ENCODE measurements at places on chromosomes 4 and X. TPM values are rescaled to one million over a fixed set of nuclear protein-coding genes. Genes with fewer than 3 reads are reported as not detected.
A peak's percentile ranks its signal among the peaks of the same experiment; 100 is the strongest.

GRCh38 chrX:1946974-1947373 is 332.1 kb downstream of the ASMT start:
- H3K27me3 ChIP-seq, result no peaks in the 10 kb centered on the region
- no peak overlapping the region for H3K4me3 ChIP-seq
- no peaks in the 10 kb centered on the region for H3K36me3 ChIP-seq
- no peaks in the 10 kb centered on the region for H3K4me1 ChIP-seq
- no peak overlapping the region for H3K27ac ChIP-seq

- H3K27ac ChIP-seq, result peak overlapping the region; percentile 85
- no peaks in the 10 kb centered on the region for H3K36me3 ChIP-seq
- H3K4me3 ChIP-seq, result peak overlapping the region; percentile 27
- no peaks in the 10 kb centered on the region for H3K27me3 ChIP-seq
- peak; percentile 85 for DNase-seq
- peaks cover 9% of the 10 kb centered on the region for H3K4me1 ChIP-seq
These were observed 973 bp downstream of the ADAMTS3 start for GRCh38 chr4:72567821-72568675.

GRCh38 chr4:113024388-113024787 is 25.1 kb upstream of the ANK2 start:
- H3K4me1 ChIP-seq, result peaks cover 4% of the 10 kb centered on the region
- no peak overlapping the region for H3K4me3 ChIP-seq
- no peak overlapping the region for H3K27ac ChIP-seq
- no peaks in the 10 kb centered on the region for H3K27me3 ChIP-seq
- DNase-seq, result no peak

DNA sequence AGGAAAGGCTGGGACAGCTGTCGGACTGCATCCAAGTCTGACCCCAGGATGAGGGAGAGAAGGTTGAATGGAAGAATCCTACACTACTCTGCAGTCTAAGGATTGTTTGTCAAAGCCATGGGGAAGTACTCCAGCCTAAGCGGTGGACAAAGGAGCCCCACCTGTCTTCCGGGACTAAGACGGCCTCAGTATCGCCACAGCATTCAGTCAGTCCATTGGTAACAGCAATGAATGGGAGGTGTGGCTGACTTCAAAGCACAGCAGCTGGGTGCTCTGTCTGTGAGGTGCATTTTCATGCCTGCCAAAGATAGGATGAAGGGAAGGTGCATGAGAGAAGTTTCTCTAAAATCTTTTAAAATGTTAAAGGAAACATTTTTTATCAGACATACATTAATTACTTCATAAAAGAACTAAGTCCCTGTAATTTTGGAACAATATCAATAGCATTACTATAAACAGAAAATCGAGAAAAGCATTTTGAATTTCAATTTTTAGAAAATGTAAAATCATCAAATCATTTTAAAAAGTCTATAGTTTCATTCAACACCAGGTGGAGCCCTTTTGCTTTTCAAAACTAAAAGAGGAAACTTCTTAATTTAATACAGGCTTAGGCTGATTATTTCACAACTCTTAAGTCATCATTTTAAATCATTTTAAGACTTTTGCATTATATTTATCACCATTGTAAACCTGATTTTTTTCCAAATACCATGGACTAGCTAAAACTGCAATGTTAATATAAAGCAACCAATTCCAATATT is 27.6 kb upstream of the INTU start:
- no peak overlapping the region for H3K27ac ChIP-seq
- H3K27me3 ChIP-seq, result no peaks in the 10 kb centered on the region
- DNase-seq, result no peak
- H3K4me1 ChIP-seq, result no peaks in the 10 kb centered on the region
- H3K36me3 ChIP-seq, result no peaks in the 10 kb centered on the region
- H3K4me3 ChIP-seq, result no peak overlapping the region

Gene CYTL1
- total RNA-seq, result 0.40 TPM

Gene TBX22
- total RNA-seq, result not detected

Gene USP9X
- total RNA-seq, result 187 TPM
